ENCODE measurements at places on chromosomes 2 and 18. TPM values are rescaled to one million over a fixed set of nuclear protein-coding genes. Genes with fewer than 3 reads are reported as not detected.

GRCh38 chr2:26740890-26741302 is 23.2 kb upstream of the SLC35F6 start:
- no peak for DNase-seq

GRCh38 chr2:49175831-49176230 is 21.5 kb upstream of the FSHR start:
- DNase-seq: no peak

DNA sequence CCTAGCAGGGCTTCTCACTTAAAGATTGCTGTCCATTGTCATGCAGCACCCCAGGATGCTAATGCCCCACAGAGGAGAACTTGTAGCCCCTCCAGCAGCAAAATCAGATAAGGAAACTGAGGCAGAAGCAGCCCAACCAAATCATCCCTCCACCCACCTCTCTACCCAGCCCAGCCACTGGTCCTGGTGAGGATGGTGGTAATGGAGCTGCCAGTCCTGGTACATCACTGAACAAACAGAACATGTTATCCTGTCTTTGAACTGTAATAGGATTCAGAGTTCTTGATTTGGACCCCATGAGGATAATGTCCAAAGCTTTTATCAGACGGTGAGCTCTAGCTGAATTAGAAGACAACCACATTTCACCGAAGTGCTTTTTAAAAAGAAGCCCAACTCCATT is 113.2 kb downstream of the MRO start:
- DNase-seq: no peak

- no peak for DNase-seq
Observed at GRCh38 chr2:215409331-215410127, 26.3 kb downstream of the FN1 start.

DNA sequence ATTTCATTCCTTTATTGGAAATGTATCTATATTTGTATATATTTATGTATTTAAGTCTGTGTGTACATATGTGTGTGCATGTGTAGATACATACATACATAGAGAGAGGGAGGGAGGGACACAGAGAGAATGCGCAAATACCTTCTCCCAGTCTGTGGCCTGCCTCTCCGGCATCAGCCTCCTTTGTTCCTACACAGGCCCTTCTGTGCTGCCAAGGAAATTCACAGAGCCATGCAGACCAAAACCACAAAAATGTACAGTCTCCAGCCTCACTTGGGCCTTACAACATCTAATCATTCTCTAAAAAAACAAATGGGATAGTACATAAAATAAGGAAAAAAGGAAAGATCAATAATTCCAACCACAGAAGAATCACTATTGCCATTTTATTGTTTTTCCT is 8.8 kb upstream of the CRACDL start:
- no peak for DNase-seq

DNA sequence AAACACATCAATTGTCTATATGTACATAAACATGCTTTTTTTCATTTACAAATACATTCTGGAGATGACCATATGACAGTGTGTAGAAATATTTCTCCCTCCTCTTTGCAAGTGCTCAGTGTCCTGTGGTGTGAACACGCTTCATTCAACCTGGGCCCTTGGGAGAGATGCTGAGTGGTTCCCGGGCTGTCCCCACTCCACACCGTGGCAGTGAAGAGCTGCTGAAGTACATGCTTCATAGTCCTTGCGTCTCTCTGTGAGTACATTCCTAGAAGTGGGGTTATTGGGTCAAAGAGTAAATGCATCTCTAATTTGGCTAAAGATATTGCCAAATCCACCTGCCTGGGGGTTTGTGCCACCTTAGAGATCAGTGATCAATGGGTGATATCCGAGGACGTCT is 6.5 kb upstream of the GPR35 start:
- no peak for DNase-seq

DNA sequence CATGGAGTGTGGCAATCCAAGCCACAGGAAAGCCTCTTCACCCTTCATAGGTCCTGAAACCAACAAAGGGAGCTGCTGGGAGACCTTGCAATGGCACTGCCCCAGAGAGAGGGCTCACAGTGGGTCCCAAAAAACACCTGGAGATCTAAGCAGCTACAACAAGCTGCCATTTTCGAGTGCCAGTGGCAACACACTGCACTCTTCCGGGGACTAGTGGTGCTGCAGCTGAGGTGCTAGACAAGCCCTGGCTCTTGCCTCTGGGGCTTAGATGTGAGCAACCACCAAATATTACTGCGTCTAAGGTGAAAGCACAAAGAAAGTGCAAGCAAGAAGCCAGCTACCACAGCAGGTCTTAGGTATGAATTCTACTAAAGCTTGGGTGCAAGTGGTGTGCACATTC is 192.9 kb downstream of the NOL4 start:
- DNase-seq: no peak

GRCh38 chr18:77039196-77040130 is 93.1 kb downstream of the MBP start:
- no peak for DNase-seq

- no peak for DNase-seq
Observed at GRCh38 chr2:122750095-122750494, 994.6 kb downstream of the TSN start.

- DNase-seq: no peak
Observed at GRCh38 chr2:75459565-75460310, 101.0 kb downstream of the EVA1A start.

DNA sequence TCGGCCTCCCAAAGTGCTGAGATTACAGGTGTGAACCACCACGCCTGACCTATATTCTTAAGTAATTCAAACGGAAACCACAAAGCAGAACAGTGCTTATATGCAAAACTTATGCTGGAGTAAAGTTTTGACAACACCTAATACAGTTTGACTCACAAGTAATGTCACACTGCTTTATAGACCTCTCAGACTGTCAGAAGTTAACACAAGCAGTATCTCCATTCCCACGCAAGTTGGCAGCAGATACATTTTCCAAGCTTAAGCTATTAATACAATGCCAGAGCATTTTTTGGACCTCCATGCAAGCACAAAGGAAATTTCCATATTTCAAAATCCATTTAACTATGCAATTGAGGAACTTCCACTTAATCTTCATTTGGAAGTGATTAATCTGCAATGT is 21.0 kb upstream of the SANBR start:
- no peak for DNase-seq

DNA sequence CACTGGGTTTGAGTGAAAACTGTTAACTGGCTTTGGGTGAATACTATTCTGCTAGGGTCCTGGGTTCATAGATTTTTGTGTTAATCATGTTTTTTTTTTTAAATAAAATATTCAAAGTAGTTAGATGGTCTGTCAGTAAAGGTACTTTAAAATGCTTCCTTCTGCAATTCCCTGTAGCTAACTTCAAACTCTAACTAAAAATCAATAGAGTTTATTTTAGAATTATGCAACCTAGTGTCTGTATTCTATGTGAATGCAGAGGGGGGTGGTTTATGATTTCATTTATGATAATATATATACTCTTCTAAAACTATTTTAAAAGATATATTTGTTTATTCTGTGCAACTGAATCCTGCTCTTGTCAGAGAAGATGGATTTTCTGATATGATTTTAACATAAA is 27.9 kb downstream of the STARD6 start:
- no peak for DNase-seq

DNA sequence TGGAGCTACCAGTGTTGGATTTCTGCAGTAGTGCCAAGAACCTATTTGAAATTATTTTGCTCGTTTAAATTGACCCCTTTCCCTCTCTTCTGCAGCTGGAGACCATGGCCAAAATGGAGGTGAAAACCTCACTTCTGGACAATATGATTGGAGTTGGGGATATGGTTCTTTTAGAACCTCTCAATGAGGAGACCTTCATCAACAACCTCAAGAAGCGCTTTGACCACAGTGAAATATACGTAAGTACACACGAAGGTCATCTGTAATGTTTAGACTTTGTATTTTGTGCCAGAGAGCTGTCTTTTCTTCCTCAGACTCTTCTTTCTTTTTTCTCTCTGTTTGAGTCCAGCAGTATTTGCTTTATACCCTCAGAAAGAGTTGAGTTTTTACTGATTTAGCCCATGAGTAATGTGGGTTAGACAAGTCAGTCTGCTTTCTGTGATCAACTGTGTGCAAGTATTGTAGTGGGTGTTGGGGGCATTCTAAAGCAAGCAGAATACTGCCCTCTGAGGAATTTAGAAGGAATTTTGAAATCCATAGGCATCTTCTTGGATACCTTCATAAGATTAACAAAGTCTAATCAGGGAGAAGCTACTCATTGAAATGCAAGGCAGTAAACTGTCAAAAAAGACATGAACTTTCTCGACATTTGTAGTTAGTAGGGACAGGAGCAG is 31.7 kb downstream of the MYO1B start:
- no peak for DNase-seq

DNA sequence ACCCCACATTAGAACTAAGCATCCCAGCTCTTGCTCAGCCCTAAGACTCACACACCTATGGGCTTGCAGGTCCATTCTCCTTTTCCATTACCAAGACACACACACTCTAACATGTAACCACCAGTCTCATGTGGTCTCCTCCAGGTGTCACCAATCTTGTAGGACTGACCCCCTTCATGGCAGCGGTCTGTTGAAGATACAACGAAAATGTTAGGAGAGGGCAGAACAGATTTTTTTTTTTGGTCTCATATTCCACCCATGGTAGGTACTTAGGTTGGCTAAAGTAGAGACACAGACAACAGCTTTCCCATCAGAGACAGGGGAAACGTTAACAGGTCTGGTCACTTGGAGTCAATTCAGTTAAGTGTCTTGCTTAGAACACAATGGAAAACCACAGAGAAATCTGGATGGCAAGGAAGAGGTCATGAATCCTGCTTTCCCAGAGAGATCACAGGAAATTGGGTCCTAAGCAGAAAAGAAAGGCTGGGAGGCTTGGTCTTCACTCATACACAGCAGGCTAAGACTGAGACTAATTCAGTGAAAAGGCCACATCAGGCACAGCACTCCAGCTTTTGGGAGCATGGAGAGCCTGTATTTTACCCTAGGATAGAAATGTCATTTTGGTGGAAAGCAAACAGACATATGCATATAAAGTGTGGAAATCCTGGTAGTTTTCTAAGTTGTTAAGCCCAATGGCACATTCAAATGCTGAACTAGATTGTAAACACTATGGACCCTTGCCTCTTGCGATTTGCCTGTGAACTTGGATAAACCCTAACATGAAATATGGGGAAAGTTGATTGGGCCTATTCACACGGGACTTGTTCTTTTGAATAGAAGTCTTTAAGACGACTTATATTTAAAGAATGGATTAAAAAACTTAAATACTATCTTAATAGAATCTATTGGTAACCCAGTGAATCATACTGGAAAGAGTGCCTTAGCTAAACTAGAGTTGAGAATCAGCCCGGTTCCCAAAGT is 3.8 kb downstream of the FN1 start:
- DNase-seq: no peak

- no peak for DNase-seq
Observed at GRCh38 chr2:39114771-39115170, 6.1 kb downstream of the SOS1 start.

COLEC12 gene
- total RNA-seq: 5.5 TPM

AKAIN1 gene
- not detected for total RNA-seq

CHRNG gene
- total RNA-seq: not detected

NYAP2 gene
- total RNA-seq: 0.05 TPM

CDKL4 gene
- 0.35 TPM for total RNA-seq

TET3 gene
- total RNA-seq: 3.7 TPM

MYO7B gene
- 0.78 TPM for total RNA-seq

WNT6 gene
- 0.46 TPM for total RNA-seq
